ENCODE measurements at places on chromosomes 2 and 18.

DNA sequence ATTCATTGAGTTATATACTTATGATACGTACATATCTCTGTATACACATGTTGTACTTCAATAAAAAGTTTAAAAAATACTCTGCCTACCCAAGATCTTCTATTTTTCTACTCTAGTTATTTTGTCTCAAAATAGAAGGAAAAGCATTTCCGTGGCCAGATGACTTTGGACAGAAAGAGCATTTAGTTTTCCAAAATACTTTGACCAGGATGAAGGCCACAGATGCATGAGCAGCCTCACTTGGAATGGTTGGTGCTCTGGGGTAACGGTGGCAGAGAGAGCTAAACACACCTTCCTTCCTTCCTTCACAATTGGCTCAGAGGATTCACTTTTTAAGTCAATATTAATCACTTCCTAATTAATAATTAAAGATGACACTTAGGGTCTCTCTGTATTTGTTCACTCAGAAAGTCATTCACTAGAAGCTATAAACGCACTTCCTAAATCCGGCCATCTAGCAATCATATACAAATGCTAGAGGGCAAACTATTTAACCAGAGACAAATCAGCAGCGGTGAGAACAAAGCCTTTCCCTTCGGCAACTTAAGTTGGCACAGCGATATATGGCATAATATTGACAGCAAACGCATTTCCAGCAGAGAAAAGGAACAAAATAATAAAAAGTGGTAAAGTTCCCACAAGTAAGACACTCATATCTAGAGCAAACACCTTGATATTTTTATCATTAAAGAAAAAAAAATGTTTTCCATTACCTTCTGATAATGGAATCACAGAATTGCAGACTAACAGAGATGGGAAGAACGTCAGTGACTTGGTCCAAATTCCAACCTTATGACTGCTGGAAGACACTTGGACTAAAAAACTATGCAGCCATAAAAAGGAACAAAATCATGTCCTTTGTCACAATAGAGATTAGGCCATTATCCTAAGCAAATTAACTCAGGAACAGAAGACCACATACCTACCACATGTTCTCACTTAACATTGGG is 55.9 kb upstream of the NARS1 start:
- DNase-seq = no peak

DNA sequence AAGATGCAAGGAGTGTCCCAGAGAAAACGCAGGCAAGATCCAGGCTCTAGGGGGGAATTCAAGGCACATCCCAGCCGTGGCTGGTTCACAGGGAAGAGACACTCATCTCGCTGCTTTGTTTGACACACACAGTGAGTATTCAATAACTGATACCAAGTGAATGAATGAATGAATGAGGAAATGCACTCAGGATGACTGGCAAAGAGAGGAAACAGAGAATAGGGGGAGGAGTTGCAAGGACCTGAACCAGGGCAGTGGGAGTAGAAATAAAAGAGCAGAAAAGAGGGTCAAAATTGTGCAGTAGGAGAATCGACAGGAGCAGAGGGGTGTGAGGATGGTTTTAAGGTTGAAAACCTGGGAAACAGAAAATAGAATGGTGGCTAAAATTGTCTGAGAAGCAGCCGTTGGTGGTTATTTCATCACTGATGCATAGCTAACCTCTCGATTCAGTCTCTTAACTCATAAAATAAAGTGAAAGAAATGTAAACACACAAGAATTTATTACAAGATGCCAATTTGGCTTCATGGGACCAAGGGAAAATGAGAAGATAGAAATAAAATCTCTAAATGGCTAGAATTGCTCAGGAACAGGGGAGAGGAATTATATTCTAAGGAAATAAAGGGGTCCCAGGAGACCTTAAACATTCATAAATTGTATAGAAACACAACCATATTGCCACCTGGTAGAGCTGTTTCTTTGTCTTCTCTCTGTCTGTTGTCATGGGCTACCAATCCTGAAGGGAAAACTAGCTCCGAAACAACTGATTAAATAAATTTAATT is 63.9 kb upstream of the PHLPP1 start:
- DNase-seq = no peak

GRCh38 chr18:60062396-60062795 is 162.6 kb downstream of the PMAIP1 start:
- no peak for DNase-seq

- DNase-seq = no peak
Observed at GRCh38 chr18:75405351-75405750, 22.2 kb downstream of the SMIM21 start.

DNA sequence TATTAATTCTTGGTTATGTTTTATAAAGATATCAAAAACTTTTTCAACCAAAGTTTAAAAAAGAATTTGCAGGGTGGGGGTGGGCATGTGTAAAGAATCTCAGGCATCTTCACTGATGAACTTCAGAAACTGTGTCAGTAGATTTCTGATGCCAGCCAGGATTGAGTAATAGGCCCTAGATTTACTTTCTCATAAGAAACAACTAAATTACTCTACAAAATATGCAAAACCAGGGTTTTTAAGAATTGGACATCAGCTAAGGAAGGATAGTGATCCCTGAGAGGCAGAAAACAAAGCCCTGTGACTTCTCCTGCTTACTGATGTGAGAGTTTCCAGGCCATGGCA is 11.9 kb upstream of the IL1R1 start:
- no peak for DNase-seq

DNA sequence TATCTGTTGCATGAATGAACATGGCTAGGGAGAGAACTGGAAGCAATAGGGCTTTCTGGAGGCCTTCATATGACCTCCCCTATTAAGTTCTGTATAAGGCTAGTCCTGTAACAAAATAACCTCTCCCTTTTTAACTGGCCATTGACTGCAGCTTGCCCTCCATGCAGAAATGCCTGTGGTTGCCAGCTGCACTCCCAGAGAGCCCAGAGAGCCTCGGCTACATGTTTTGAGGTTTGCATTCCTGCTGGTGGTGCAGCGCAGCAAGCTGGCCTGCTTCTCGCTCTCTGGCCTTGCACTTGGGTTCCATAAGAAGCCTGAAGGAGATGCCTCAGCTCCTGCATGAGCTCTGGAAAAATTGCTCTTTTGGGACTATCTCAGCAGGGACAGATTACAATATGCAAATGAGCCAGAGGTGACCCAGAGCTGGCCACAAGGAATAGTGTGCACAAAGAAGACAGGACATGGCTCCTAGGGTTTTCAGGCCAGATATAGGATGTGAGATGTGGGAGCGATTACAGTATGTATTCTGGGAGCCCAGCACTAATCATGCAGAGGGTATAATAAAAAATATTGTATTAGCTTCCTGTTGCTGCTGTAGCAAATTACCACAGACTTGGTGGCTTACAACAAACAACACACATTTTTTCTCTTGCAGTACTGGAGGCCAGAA is 186.7 kb downstream of the INSIG2 start:
- no peak for DNase-seq

- no peak for DNase-seq
Observed at GRCh38 chr2:230891509-230891908, 26.8 kb downstream of the ITM2C start.

DNA sequence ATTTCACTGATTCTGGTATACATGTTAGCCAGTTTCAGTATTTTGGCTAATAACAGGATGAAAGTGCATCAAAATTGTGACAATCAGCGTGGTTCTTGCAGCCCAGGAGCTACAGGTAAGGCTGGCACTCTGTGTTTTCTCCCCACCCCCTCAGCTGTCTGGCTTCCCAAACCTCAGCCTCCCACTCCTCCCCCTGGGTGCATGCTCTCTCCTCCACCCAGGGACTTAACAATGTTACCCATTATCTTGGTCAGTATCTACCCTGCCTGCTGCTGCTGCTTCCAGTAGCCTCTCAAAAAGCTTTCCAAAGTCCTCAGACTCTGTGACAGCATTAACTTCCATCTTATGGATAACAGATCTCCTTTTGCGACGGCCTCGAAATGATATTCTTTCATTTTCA is 41.0 kb downstream of the TRABD2A start:
- no peak for DNase-seq

DNA sequence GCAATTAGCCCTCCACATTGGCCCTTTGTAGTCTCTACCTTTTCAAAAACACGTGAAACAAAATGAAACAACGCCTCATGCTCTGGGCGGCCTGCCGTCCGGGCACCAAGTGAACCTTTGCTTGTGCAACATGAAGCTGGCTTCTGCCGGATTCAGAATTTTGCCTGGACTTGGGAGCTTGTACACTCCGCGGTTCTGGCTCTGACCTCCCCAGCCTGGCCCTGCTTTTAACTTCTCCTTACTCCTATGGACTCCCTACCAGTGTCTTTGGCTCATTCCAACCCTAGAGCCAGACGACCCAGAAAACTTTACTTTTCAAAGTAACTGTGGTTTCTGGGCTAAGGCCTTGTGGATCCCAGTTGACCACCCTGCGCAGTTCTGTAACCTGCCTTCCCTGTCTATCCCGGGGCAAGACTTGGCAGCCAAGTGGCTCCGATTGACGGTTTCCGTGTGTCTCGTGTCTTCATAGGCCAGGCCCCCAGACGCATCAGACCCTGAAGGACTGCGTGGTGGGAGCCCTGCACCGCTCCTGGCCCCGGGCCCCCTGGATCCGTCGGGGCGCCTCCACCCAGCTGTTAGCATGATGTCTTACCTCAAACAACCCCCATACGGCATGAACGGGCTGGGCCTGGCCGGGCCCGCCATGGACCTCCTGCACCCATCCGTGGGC is 1.9 kb downstream of the OTX1 start:
- no peak for DNase-seq

DNA sequence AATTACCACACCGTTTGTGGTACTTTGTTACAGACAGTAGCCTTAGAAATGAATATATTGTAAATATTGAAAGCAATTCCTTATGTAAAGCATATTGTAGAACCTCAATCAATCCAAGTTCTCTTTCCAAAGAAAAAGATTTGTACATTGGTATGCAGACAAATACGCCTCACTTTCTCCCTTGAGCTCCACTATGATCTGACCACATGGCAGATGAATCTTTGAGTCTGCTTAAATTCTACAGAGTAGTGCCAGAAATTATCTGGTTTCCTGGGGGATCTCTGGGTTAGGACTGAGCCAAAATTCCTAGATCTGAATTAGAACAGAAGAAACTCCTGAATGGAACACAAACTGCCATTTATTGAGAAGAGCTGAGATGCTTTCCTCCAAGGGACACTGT is 99.0 kb downstream of the CPO start:
- no peak for DNase-seq

DNA sequence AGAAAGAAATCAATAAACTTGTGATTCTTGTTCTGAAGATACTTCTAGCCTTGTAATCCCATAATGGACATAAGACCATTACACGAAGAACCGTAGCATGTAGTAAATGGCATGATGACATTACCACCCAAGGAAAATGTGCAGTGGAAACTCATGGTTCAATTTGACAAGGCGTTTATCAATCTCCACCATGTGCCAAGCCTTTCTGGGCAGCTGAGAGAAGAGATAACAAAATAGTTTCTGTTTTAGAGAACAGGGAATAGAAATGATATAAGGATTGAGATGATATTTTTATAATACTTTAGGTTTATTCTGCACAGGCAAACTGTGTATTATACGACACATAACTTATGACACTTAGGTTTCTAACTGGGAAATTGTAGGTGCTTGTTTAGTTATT is 19.2 kb downstream of the ABI2 start:
- no peak for DNase-seq

GRCh38 chr2:62202019-62202722 is 6.3 kb downstream of the B3GNT2 start:
- no peak for DNase-seq

- no peak for DNase-seq
Observed at GRCh38 chr2:64244037-64244416, 99.8 kb upstream of the PELI1 start.

- DNase-seq = no peak
Observed at GRCh38 chr2:74083750-74084149, 64.0 kb downstream of the BOLA3 start.

- DNase-seq = no peak
Observed at GRCh38 chr18:61333746-61334490, 688 bp downstream of the CDH20 start.

- DNase-seq = no peak
Observed at GRCh38 chr2:241561832-241562231, 3.3 kb downstream of the BOK start.

DNA sequence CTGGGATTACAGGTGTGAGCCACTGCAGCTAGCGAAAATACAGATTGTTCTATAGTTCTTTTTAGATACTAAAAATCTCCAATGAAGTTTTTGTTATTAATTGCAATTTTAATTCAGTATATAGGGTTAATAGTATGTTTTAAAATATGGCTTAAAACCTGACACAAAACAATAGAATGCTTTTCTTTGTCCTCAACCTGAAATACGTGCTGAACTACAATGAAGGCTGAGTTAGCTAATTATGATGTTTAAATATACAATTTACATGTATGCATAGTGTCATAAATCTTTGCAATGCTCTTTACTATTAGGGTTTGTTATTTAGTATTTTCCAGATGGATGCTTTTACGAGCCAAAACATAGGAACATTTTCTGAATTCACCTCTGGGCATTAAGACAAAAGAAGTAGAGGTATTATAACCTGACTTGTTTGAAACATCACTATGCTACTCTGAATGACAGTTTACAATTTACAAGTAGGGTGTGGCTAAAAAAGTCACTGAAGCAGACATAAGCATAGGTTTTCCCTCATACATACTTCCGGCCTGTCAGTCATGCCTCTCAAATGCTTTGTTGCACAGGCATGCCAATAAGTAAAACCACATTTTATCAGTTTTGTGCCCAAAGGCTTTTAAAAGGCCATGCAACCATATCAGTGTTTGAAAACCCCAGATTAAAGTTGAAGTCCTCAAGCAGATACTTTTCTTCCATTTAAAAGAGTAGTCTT is 168.3 kb downstream of the OTX1 start:
- DNase-seq = no peak

DNA sequence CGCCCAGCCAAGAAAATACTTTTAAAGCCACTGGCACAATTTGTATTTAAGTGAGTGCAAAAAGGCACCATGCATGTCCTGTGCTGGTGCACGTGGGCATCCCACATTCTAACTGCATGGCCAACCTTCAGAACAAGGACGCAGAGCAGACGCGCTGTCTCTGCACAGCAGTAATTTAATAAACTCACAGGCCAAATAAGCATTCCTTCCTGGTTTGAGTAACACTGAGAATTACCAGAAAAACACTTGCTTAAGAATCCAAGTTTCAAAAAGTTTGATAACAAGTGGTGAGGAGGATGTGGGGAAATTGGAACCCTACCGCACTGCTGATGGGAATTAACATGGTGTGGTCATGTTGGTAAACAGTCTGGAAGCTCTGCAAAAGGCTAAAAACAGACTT is 38.7 kb downstream of the RPL31 start:
- no peak for DNase-seq

GRCh38 chr2:99900556-99900955 is 241.8 kb downstream of the AFF3 start:
- no peak for DNase-seq

- no peak for DNase-seq
Observed at GRCh38 chr2:163291790-163292189, 444.0 kb downstream of the FIGN start.

DNA sequence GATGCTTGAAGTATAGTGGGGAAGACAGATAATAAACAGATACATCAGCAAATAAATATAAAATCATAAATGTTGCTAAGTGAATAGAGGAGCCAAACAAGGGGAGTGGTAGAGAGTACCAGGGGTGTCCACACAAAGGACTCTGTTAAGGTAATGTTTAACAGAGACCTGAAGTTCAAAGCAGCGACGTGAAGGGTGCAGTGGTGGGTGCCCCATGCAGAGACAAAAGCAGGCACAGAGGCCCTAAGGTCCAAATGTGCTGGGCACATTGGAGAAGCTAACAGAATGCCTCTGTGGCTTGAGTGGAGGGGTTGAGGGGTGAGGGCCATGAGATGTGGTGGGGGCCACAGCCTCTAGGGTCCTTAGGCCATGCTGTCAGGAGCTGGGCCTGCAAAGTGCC is 109.1 kb downstream of the POLE4 start:
- no peak for DNase-seq
